ENCODE measurements at places on chromosomes 13 and 19.

DNA sequence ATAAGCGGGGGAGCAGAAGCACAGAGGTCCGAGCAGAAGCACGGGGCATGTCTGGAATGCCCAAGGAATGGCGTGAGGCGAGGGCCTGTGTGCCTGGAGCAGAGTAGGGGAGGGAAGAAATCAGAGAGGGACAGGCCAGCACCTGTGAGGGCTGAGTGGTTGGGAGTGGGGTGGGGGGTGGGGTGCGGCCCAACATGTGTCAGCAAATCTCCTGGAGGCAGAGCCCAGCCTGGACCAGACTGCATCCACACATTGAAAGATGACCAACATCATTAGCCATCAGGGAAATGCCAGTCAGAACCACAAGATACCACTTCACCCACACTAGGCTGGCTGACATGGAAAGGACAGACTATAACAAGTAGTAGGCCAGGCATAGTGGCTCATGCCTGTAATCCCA lies 11.2 kb downstream of the CLASRP start:
- no peak for DNase-seq

DNA sequence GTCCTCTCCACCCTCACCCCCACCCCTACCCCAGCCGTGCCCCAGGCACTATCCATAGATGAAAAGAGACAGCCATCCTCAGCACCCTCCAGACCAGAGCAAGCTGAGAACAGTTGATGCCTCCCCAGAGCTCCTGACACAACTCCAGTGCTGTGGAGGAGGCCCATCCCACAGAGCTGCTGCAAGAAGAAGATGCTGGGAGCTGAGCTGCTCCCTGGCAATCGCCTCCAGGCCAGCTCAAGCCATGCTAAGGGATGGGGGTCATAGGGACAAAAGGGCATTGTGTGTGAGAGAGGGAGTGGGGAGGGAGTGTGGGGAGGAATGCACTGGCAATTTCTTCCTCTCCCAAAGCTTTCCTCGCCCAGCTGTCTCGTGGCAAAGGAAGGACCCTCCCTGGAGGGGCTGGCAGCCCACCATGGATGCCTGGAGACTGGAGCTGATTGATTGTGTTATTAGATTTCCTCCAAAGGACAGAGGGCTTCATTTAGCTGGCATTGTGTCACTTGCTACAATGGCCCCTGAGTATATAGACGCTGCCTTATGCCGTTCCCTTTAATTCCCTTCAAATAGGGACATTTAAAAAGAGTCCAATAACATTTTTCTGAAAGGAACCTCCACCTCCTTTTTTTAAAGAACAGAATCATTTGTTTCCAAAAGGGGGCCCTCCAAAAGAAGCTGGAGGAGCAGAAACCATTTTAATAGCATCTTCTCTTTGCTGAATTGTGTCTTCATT lies 476.4 kb downstream of the FOXO1 start:
- peak; percentile 34 for DNase-seq

GRCh38 chr13:100473087-100473486 lies 115.5 kb downstream of the GGACT start:
- no peak for DNase-seq

GRCh38 chr13:110916301-110917142 lies 1.7 kb upstream of the ANKRD10 start:
- peak; percentile 94 for DNase-seq

DNA sequence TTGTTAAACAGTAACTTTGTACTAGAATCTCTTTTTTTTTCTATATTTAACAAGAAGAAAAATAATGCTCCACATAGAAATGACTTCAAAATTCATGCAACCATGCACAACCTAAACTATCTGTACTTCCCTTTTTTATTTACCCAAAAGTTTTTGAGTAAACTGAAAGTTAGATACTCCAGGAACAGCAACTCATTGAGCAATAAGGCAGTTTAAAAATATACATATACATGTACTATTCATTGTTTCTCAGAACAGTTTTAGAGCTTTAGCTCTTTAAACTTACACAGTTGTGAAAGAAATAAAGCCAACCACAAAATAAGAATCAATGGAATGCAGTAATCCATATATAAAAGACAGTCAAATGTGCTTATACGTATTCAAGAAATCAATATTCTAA lies 39.2 kb downstream of the MTMR6 start:
- DNase-seq = no peak

DNA sequence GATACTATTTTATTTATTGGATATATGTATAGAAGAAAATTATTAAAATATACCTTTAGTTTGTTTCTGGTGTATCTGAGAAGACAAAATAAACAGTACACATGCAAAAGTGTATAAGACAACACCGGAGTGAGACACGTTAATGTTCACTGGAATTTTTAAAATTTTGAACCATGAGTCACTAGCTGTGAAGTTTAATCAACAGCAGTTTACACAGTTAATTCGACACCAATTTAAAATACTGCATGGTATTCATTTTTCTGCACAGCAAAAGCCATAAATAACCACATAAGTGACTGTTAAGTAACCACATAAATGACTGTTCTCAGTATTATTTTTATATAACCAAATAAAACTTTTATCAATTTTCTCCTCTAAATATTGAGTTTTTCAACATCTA lies 418.7 kb upstream of the NBEA start:
- DNase-seq = peak; percentile 25

- DNase-seq = no peak
These were observed 50.8 kb downstream of the EFNB2 start for GRCh38 chr13:106484537-106485193.

DNA sequence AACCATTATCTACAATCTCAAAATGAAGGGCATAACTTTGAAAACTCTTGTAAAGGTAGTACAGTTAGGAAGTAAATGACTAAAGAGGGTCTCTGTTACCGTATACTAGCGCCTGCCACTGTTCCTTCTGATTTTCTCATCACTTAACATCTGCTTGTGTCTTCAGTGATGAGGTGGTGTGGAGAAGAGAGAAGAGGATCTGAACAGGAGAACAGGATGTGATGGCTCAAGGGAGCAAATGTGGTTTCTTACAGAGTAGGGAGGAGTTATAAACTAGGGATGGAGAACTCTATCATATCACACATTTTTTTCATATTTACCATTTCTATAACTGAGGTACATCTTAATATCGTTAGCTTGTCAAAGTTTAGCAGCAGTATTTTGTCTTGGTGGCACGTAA lies 1.1 kb downstream of the KCTD4 start:
- no peak for DNase-seq

DNA sequence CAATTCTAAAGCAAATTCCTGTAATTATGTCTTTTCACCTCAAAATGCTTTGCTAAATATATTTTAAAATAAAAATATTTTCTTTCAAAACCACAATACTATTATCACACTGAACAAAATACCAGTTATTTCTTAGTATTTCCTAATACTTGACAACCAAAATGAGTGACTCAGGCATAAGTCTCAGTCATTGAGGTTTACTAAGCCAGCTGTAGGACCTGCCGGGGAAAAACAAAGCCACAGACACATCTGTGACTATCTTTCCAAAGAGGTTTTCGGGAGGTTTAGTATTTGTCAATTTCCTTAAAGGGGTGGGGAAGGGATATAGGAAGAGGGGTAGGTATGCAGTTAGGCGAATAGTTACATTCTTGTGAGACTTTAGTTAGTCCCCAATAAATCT lies 3.2 kb upstream of the ZNF235 start:
- DNase-seq = no peak

DNA sequence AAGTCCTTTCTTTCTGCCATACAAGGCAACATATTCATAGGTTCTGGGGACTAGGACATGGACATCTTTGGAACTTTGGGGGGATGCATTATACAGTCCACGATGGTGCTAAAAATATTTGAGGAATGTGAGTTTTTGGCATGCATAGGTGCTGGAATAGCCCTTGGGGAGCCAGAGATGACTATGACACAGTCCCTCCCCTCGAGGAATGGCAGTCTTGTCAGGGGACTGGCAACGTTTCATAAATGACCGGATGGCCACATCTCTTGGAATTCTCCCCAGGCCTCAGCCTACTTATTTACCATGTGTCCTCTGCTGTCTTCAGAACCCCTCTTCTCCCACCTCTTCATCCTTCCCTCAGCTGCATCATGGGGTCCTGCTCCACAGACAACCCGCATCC lies 13.6 kb downstream of the MEIOSIN start:
- peak; percentile 68 for DNase-seq

GRCh38 chr13:98824376-98825160 lies 72.1 kb upstream of the SLC15A1 start:
- peak; percentile 13 for DNase-seq

DNA sequence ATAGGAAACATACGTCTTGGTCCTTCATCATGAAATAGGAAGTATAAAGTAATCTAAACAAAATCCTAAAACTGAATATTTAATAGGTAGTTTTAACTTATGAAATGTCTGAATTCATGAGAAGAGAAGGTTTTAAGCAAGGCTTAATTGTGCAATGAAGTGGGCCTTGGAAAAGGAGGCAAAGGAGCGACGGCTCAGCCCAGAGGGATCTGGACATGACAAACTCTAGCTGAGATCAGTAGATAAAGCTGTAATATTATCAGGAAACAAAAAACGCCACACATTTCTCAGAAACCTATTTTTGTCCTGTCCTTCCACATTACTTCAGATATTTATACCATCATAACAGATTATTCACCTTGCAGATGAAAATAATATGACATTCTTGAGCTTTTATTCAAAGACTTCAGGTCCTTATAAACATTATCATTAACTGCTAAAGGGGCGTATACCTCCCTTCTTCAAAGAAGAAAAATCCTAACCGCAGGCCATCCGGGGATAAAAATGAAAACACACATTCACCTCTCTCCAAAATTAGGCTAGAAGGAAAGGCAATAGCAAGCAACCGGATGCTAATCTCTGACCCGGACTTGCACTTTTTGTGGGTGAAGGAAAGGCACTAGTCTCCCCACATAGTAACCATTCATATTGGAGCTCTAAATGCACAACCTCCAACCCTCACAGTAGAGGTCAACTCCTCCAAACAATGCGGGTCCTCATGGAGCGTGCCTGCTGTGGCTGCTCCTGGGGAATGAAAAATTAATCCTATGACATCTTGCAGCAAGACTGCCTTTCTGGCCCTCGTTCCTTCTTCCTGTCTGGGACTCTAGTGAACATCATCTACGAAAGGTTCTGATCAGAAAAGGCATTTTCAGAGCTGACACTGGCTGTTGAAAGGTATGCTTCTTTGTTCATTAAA lies 108.8 kb downstream of the TBC1D4 start:
- DNase-seq = no peak

DNA sequence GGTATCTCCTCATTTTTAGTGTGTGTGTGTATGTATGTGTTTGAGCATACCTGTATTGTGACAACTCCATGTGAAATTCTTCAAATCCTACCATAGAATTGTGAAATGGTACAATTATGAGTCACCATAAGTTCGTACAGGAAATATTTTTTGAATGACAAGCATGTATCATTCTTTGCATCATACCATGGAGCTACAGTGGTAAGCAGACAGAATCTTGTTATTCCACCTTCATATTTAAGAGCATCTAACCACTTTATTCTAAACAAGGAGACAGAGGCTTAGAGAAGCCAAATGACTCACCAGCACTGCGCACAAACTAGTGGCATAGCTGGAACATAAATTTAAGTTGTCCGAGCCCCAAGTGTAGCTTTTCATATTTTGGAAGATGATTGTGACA lies 4.5 kb upstream of the EPSTI1 start:
- DNase-seq = peak; percentile 94

DNA sequence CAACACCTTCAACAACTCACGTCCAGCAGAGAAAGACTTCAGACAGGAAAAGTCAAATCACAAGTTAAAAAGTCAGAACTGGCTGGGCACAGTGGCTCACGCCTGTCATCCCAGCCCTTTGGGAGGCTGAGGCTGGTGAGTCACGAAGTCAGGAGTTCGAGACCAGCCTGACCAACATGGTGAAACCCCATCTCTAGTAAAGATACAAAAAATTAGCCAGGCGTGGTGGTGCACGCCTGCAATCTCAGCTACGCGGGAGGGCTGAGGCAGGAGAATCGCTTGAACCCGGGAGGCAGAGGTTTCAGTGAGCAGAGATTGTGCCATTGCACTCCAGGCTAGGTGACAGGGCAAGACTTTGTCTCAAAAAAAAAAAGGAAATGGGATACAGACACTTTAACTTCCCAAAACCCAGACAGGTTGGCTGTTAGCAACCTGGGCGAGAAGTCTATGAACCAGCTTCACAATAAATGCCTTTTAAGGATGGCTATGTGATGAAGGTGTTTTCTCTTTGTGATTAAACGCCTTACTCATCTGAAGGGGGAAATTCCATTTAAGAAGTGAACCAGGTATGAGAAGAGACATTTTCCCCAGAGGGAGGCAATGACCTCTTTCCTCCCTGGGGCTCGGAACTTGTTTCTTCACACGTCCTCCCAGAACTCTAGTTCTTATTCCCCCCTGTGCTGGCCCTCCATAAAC lies 80.4 kb downstream of the INSR start:
- DNase-seq = no peak

DNA sequence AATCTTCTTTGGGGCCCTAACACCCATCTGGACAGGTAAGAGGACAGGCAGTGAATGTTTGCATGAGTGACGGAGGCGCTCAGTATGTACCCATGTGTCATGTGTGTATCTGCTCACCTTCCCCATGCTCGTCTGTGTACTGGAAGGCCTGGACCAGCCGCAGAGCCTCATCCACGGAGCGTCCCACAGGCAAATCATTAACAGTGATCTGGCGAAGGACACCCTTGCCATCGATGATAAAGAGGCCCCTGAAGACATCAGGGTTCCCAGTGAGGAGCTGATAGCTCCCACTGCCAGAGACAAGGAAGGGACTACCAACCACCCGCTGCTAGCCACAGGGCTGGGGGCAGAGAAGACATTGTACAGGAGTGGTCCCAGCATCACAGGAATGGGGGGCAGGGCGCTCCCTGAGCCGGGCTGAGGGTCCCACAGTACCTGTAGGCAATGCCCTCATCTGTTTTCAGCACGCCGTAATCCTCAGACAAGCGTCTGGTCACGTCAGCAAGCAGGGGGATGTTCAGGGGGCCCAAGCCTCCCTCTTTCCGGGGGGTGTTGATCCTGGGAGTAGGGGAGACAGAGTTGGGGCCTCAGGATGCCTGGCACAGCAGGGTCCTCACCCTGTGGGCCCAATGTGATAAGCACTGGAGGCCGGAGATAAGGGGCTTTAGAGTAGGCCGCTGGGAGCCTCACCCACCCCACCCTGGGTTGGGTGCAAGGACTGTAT lies 1.7 kb downstream of the PRDX2 start:
- DNase-seq = no peak

GRCh38 chr13:68439817-68440216 lies 1209.7 kb upstream of the PCDH9 start:
- DNase-seq = no peak

DNA sequence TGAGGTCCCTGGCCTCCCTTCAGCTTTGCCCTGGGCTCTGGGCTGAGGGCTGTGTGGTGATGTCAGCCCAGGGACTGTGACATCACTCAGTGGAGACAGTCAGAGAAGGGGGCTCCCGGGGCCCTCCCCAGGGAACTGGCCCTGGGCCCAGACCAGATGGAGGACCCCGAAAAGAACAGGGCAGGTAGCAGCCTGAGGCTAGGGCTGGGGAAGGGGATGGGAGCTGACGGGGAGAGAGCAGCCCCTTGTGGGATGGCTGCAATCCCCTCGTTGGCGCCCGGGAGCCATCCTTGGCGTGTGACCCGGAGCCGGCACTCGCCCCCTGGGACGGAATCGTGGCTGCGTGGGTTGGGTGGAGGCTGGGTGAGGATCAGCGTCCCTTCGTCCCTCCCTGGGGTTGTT lies 13.6 kb downstream of the CSNK1G2 start:
- no peak for DNase-seq

All from EH (cell line).